ENCODE measurements at places on chromosomes 11 and 22.

DNA sequence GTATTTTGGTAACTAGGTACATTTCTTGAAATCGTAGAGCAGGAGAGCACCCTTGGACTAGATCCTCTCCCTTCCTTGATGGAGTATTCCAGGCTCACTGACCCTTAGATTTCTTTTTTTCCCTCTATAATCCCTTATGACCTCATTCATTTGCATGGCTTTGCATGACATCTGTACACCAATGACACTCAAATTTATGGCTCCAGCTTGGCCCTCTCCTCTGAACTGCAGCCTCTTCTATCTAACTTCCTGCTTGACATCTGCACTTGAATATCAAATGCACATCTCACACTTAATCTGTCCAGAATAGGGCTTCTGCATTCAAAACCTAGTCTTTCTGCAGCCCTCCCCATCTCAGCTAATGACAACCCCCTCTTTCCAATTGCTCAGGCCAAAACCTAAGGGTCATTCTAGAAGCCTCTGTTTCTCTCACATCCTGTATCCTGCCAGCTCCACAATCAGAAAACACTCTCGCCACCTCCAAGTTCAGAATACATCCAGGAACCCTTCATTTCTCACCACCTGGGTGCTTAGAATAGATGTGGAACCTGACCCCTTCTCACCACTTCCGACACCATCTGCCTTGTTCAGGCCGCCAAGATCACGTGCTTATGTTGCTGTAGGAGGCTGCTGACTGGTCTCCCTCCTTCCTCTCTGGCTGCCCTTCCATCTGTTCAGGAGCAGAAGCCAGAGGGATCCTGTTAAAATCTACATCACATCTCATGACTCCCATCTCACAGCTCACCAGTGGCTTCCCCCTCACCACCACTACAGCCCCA lies 138.9 kb upstream of the MTNR1B start:
- DNase-seq = no peak

DNA sequence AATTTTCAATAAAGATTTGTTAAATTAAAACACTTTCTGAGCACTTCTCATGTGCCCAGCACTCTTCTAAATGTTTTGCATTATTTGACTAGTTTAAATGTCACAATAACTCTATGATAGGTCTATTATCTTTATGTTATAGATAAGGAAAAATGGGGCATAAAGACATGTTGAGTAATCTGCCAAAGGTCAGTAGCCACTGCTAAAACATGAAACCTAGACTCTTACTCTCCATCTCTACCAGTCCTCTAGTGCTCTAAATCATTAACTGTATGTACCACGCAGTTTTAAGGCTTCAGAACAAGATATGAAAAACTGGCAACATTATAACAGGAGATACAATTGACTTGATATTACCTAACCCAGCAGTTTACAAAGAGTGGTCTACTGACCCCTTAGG lies 6.9 kb downstream of the RAB6A start:
- DNase-seq = no peak

- DNase-seq = no peak
Observed at GRCh38 chr11:1348146-1348795, 38.8 kb upstream of the TOLLIP start.

GRCh38 chr11:129035244-129035643 lies 92.6 kb upstream of the TP53AIP1 start:
- DNase-seq = no peak

GRCh38 chr11:17368551-17368950 lies 17.0 kb downstream of the NCR3LG1 start:
- DNase-seq = no peak

GRCh38 chr11:57276971-57277675 lies 40.1 kb upstream of the APLNR start:
- no peak for DNase-seq

DNA sequence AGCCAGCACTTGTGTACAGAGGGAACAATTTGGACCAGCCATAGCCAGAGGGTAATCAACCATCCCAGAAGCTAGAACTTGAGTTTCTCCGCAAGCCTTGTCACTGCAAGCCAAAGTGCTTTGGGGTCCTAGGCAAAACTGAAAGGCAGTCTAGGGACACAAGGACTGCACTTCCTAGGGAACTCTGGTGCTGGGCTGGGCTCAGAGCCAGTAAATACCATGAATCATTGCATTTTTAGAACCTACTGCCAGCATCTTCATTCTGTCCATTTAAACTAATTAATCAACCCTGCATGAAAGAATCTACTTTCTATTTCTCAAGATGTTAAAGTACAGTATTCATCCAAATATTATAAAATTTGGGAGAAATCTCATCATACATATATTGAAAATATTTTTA lies 20.0 kb downstream of the PATE3 start:
- no peak for DNase-seq

- no peak for DNase-seq
Observed at GRCh38 chr11:72583177-72583553, 91.1 kb downstream of the PDE2A start.

- DNase-seq = no peak
Observed at GRCh38 chr11:89443361-89444322, 47.5 kb downstream of the NOX4 start.

- no peak for DNase-seq
Observed at GRCh38 chr22:25122136-25122764, 77.4 kb upstream of the CRYBB3 start.

DNA sequence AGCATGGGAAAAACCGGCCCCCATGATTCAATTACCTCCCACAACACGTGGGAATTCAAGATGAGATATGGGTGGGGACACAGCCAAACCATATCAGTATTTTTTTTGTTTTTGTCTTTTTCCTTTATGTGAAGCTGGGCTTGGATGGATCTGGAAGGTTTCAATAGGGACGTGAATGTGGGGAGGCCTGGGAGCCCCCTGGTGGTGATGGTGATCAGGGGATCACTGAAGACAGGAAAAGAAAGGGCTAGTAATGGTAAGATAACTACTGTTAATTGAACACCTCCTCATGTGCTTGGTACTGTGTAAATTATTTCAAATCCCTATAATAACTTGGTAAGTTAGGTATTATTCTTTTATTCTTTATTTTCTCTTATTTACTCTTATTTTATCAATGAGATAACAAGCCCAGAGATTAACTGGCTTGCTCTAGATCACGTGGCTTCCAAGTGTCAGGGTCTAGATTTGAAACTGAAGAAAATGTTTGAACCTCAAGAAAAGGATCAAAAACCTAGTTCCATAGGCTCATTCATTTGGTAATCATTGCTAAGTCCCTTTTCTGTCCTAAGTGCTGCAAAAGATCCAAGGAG lies 364.2 kb downstream of the TENM4 start:
- DNase-seq = peak; percentile 3

DNA sequence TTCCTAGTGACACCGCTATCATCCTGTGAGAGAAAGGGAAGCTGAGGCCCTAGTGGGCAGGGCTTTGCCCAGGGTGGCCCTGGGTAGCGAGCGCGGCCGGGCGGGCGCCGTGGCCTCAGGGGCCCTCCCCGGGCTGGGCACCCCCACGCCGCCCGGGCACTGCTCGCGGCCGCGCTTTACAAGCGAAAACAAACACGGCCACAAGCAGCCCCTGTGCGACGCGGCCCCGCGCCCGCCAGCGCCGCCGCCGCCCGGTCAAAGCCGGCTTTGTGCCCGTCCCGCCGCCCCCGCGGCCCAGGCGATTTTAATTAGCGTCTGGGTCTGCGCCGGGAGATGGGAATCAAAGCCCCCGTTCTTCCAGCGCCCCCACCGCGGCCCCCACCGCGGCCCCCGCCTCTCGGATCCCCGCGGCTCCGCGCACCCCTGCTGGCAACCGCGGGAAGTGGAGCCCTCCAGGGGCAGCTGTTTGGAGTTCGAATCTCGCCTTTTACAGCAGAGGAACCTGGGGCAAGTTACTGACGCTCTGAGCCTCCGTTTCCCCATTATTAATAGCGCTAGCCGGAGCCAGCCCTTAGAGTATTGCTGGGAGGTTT lies 47.9 kb downstream of the CHRDL2 start:
- no peak for DNase-seq

DNA sequence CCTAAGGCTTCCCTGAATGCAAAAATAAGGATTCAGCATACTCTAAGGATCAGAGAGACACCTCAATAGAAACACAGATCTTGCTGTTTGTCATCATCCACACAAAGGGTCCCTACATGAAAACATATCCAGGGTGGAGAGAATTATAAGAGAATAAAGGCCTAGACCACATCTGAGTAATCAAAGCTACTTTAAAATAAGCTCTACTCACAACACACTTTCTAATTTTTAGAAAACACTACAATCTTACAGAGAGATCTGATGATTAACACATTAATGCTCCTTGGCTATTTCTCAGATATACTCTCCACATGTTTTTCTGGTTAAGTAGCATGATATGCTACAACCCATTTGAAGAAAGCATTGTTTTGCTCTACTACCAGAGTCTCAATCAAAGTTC lies 108.2 kb downstream of the ETS1 start:
- no peak for DNase-seq

DNA sequence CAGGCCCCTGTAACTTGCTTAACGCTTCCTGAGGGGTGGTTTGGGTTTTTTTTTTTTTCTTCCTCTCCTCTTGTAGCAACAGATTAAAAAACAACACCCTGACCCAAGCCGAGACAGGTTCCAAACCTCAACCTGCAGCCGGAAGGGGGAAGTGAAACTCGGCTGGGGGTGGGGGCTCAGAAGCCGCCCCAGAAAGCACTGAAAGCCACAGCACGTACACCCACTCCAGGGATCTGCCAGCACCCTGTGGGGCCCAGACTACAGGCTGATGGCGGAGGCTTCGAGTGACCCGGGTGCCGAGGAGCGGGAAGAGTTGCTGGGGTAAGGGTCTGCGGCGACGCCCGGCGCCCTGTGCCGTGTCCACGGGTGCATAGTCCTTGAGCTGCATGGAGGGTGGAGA lies at the start of gene LSP1:
Gene LSP1 (plus strand): TSS at position 208 of the 400 bp plus-strand sequence. CDS start 61 bp downstream, at position 269.
- DNase-seq = peak; percentile 89

GRCh38 chr11:75160220-75160757 lies 9.4 kb downstream of the SLCO2B1 start:
- DNase-seq = no peak

DNA sequence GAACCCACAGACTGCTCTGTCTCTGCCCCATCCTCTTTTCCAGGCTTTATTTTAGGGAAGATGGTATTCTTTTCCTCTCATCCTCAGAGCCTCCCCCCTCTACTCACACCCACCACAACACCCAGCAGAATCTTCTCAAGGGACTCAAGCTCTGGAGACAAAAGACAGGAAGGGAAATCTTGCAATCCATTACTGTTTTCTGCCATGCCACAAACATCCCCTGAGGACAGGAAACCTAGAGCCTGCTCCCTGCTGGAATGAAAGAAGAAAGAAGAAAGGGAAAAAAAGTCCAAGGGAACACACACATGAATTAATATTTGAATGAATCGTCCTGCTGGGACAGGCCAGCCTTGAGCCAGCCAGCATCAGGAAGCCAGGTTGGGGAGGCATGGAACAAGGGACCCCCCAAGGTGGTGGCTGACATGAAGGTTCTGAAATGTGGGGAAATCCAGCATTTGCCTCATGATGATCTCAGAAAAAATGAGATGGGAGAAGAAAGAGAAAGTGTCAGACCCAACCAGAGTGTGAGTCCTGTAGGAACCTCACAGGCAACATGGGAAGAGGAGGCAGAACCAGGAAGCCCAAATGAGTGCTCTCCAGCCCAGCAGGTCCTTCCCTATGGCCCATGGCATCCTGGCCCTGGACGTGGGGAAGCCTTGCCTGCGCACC lies 34.0 kb downstream of the SLCO2B1 start:
- DNase-seq = no peak
